ENCODE measurements at places on chromosomes 2 and 18. TPM values are rescaled to one million over a fixed set of nuclear protein-coding genes. Genes with fewer than 3 reads are reported as not detected.
A peak's percentile ranks its signal among the peaks of the same experiment; 100 is the strongest.

GRCh38 chr2:76953733-76954347, 568.3 kb downstream of the LRRTM4 start:
- peak; percentile 39 for DNase-seq
- no peak overlapping the region for H3K27ac ChIP-seq
- no peak overlapping the region for H3K4me3 ChIP-seq
- H3K27me3 ChIP-seq, result no peaks in the 10 kb centered on the region
- H3K36me3 ChIP-seq, result no peaks in the 10 kb centered on the region
- no peaks in the 10 kb centered on the region for H3K4me1 ChIP-seq

PARD6G gene
- 2.3 TPM for total RNA-seq

- no peaks in the 10 kb centered on the region for H3K27me3 ChIP-seq
- H3K27ac ChIP-seq, result no peak overlapping the region
- peaks cover 35% of the 10 kb centered on the region for H3K4me1 ChIP-seq
- DNase-seq, result peak; percentile 94
- H3K4me3 ChIP-seq, result no peak overlapping the region
These were observed 467.3 kb upstream of the ETAA1 start for GRCh38 chr2:66929632-66930338.

AFF3 gene
- 3.1 TPM for total RNA-seq

DNA sequence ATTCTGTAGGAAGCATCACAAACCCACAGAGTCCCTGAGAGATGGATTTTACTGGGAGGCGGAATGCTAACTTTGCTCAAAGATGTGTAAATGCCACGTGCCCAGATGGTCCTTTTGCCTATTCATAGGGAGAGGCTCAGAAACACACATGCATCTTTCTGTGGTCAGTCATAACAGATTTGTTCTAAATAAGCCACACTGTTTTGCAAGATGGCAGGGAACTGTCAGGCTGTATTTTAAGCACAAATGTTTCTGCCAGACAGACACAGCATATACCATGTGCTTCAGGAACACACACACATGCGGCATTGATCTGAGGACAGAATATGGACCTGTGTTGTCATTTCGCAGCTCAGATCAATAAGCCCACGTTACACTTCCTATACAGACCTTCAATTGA, 312.0 kb downstream of the GPD2 start:
- H3K27ac ChIP-seq, result no peak overlapping the region
- no peaks in the 10 kb centered on the region for H3K36me3 ChIP-seq
- no peaks in the 10 kb centered on the region for H3K4me1 ChIP-seq
- H3K4me3 ChIP-seq, result no peak overlapping the region
- no peak for DNase-seq

- H3K36me3 ChIP-seq, result no peaks in the 10 kb centered on the region
- DNase-seq, result no peak
- H3K27ac ChIP-seq, result no peak overlapping the region
- no peaks in the 10 kb centered on the region for H3K4me1 ChIP-seq
- no peak overlapping the region for H3K4me3 ChIP-seq
These were observed 115.3 kb upstream of the NDUFV2 start for GRCh38 chr18:8987241-8987640.

DNA sequence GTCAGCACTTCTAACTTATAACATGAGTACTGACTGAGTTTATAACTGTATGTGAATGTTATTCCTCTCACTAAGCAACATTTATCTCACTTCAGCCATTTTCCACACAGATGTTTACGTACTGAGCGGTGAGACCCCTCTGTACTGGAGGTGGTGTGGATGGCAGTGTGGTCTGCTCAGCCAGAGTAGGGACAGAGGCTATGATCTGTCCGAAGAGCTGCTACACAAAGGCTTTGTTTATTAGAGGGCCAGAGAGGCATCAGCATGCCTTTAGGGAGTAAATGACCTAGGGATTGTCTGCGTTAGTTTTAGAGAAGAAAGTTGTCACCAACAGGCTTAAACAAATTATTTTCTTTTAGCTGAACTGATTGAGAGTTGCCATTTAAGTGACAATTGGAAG, 23.2 kb upstream of the TACR1 start:
- H3K27ac ChIP-seq, result no peak overlapping the region
- no peak overlapping the region for H3K4me3 ChIP-seq
- H3K27me3 ChIP-seq, result no peaks in the 10 kb centered on the region
- DNase-seq, result no peak
- no peaks in the 10 kb centered on the region for H3K36me3 ChIP-seq
- no peaks in the 10 kb centered on the region for H3K4me1 ChIP-seq

CASP8 gene
- total RNA-seq, result 27.2 TPM

GRCh38 chr18:79868811-79869541, 71.2 kb downstream of the KCNG2 start:
- no peaks in the 10 kb centered on the region for H3K4me1 ChIP-seq
- H3K27me3 ChIP-seq, result no peaks in the 10 kb centered on the region
- H3K4me3 ChIP-seq, result no peak overlapping the region

GRCh38 chr18:8380926-8381325, 228.3 kb upstream of the RAB12 start:
- peaks cover 32% of the 10 kb centered on the region for H3K36me3 ChIP-seq
- H3K4me1 ChIP-seq, result no peaks in the 10 kb centered on the region
- no peaks in the 10 kb centered on the region for H3K27me3 ChIP-seq
- H3K27ac ChIP-seq, result no peak overlapping the region

DNA sequence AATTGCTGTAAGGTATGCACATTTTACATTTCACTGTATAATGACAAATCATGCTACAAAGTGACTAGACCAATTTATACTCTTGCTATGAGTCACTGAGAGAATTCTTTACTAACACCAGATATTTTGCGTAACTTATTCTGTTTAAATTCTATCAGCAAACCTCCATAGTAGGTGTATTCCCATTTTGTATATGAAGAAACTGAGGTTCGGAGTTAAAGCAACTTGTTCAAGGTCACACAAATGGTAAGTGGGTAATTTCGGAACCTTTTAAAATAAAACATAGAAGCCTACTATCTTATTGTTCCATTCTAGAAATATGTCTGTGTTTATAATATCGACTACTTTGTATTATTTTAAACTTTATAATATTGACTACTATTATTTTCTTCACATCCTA, 15.9 kb upstream of the CPS1 start:
- no peak for DNase-seq
- H3K27ac ChIP-seq, result no peak overlapping the region
- H3K4me3 ChIP-seq, result no peak overlapping the region
- H3K4me1 ChIP-seq, result no peaks in the 10 kb centered on the region
- H3K27me3 ChIP-seq, result no peaks in the 10 kb centered on the region

GAREM1 gene
- total RNA-seq, result 25.9 TPM

GRCh38 chr2:237041231-237041630, 44.5 kb upstream of the COPS8 start:
- no peaks in the 10 kb centered on the region for H3K4me1 ChIP-seq
- H3K27ac ChIP-seq, result no peak overlapping the region
- no peaks in the 10 kb centered on the region for H3K27me3 ChIP-seq
- peak; percentile 23 for DNase-seq

TUBB8B gene
- total RNA-seq, result not detected

ASB18 gene
- total RNA-seq, result not detected

ATL2 gene
- total RNA-seq, result 127 TPM

ANKRD36 gene
- 5.7 TPM for total RNA-seq

CAVIN2 gene
- total RNA-seq, result 23.4 TPM

CHRNA1 gene
- total RNA-seq, result not detected

DNA sequence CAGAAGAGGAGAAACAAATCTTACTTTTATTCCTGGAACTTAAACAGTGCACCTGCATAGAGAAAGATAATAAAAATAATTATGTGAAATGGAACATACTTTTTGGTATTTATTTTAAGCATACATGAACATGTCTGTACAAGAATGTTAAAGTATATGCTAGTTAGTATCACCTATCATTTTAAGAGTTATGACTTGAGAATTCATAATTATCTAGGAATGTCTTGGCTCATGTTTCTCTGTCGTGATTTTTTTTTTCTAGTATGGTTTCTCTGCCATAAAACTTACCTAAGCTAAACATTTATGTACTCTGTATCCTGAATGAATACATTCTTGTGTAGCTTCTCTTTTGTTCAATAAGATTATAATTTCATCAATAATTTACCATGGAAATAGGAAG, 4.2 kb downstream of the SERPINB7 start:
- no peak for DNase-seq
- no peaks in the 10 kb centered on the region for H3K4me1 ChIP-seq
- H3K27ac ChIP-seq, result no peak overlapping the region

- no peak overlapping the region for H3K4me3 ChIP-seq
- no peaks in the 10 kb centered on the region for H3K27me3 ChIP-seq
- no peak overlapping the region for H3K27ac ChIP-seq
- no peaks in the 10 kb centered on the region for H3K4me1 ChIP-seq
- DNase-seq, result no peak
These were observed 17.3 kb upstream of the IMPA2 start for GRCh38 chr18:11963991-11964484.

- peaks cover 21% of the 10 kb centered on the region for H3K4me1 ChIP-seq
- peaks cover 5% of the 10 kb centered on the region for H3K36me3 ChIP-seq
- H3K27ac ChIP-seq, result no peak overlapping the region
- H3K4me3 ChIP-seq, result peak overlapping the region; percentile 86
These were observed 881 bp downstream of the PIKFYVE start for GRCh38 chr2:208266936-208267335.

GRCh38 chr18:31513189-31513935, 15.4 kb downstream of the DSG2 start:
- DNase-seq, result no peak
- peaks cover 4% of the 10 kb centered on the region for H3K27me3 ChIP-seq
- no peaks in the 10 kb centered on the region for H3K36me3 ChIP-seq
- no peak overlapping the region for H3K27ac ChIP-seq
- no peaks in the 10 kb centered on the region for H3K4me1 ChIP-seq
- H3K4me3 ChIP-seq, result no peak overlapping the region

DNA sequence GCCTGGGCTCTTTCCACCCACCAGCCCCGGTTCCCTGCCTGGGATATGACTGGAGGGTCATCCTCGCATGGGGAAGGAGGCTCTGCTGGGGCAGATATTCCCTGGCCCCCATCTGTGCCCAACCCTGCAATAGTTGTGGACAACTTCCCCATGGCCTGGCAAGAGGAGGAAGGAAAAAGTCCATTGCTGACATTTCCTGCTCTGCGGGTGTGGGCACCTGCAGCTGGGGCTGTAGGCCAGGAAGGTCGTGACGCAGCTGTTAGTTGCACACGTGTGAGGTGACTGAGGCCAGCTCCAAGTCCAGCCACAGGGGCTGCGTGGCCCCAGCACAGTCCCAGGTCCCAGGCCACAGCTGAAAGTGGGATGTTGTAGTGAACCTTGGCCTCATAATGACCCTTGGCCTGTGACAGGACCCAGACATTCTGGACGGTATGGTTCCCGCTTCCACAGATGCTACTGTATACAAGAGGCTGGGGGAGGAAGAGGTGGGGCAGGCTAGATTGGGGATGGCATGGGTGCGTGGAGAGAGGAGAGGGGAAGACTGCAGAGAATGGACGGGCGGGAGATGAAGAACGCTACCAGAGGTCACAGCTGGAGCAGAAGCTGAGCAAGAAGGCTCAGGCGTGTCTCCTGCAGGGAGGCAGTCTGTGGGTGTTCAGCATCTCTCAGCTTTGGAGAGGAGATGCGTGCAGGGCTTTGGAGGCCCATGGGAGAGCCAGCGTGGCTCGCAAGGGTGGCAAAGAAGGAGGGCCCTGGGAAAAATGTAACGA, 22.1 kb downstream of the OTOF start:
- no peaks in the 10 kb centered on the region for H3K36me3 ChIP-seq
- DNase-seq, result no peak
- no peak overlapping the region for H3K27ac ChIP-seq
- no peaks in the 10 kb centered on the region for H3K4me1 ChIP-seq
- H3K27me3 ChIP-seq, result no peaks in the 10 kb centered on the region

DNA sequence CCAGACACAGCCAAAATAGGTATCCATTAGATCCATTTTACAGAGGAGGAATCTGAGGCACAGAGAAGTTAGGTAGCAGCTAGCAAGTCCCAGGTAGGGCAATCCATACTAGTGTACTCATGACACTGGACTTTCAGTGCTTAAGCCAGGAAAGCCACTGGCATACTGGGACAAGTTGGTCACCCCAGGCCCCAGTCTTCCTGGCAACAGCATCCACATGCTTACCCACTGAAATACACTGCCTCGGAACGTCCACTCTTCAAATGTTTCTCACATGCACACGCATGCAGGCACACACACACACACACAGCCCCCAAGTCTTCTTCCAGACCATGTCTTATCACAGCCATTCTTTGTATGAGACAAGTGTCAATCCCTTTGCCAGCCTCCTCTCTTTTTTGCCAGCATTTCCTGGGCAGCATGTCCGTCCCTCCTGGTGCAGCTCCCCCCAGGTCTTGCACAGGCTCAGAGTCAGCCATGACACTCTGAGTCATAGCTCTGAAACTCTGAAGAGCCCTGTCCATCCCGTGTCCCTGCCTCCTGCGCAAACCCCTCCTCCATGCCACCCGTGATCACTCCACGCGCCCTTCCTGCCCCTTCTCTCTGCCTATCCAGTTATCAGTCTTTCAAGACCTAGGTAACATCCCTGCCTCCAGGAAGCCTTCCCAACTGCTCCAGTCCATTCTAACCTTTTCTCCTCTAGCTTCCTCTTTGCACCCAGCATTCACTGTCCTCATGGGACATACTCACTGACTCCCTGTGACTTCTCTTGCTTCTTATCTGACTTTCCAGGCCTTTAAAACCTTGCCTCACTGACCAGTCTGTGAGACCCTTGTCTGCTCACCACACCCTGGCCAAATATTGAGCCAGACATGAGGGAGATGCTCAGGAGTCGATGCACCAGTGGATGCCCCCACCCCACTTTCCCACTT, 10.9 kb upstream of the TEX261 start:
- H3K27me3 ChIP-seq, result no peaks in the 10 kb centered on the region
- H3K4me1 ChIP-seq, result no peaks in the 10 kb centered on the region

DNA sequence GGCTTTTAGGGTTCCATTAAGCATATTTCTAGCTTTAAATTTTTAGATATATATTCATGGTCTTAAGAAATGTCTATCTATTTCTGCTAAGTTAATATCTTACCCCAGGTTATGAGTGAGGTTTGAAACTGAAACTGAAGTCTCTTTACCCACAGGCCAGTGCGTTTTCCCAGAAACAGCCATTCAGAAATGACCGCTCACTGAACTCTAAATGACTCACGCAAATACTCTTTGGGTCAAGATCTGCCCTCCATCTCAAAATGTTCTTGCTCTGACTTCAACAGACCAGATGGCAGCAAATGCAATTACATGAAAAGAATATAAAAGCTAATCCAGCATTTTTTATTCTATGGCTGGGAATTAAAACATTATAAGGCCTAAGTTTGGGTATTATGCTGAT, 315.2 kb downstream of the TDRD15 start:
- H3K4me3 ChIP-seq, result no peak overlapping the region
- no peaks in the 10 kb centered on the region for H3K36me3 ChIP-seq
- no peak overlapping the region for H3K27ac ChIP-seq
- H3K4me1 ChIP-seq, result no peaks in the 10 kb centered on the region
- DNase-seq, result no peak

- no peak for DNase-seq
- H3K4me1 ChIP-seq, result no peaks in the 10 kb centered on the region
- H3K27me3 ChIP-seq, result no peaks in the 10 kb centered on the region
- H3K4me3 ChIP-seq, result no peak overlapping the region
- H3K27ac ChIP-seq, result no peak overlapping the region
These were observed 794.5 kb upstream of the GYPC start for GRCh38 chr2:125861461-125861860.

APCDD1 gene
- total RNA-seq, result 25.5 TPM

RNF103 gene
- total RNA-seq, result 28.3 TPM

- H3K4me1 ChIP-seq, result no peaks in the 10 kb centered on the region
- no peak overlapping the region for H3K4me3 ChIP-seq
- H3K27ac ChIP-seq, result no peak overlapping the region
These were observed 36.7 kb downstream of the NDUFAF7 start for GRCh38 chr2:37268111-37268510.

MROH2A gene
- not detected for total RNA-seq

GRCh38 chr2:180115675-180116074, 108.6 kb upstream of the CWC22 start:
- DNase-seq, result no peak
- H3K4me1 ChIP-seq, result no peaks in the 10 kb centered on the region
- H3K27ac ChIP-seq, result no peak overlapping the region
- H3K4me3 ChIP-seq, result no peak overlapping the region
- no peaks in the 10 kb centered on the region for H3K36me3 ChIP-seq

DYNAP gene
- not detected for total RNA-seq

PROKR1 gene
- total RNA-seq, result not detected
